ENCODE measurements at places on chromosomes 4 and X.

- DNase-seq: no peak
Observed at GRCh38 chr4:51906167-51906958, 63.4 kb downstream of the DCUN1D4 start.

DNA sequence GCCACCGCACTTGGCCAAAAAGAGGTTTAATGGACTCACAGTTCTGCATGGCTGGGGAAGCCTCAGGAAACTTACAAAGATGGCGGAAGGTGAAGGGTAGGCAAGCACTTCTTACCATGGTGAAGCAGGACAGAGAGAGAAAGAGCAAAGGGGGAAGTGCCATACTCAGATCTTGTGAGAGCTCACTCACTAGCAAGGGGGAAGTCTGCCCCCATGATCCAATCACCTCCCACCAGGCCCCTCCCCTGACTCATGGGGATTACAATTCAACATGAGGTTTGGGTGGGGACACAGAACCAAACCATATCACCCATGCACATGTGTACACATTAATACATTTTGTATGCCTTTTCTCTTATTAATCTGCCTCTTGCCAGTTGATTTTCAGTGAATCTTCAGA is 77.2 kb upstream of the HSD17B10 start:
- no peak for DNase-seq

- peak; percentile 37 for DNase-seq
Observed at GRCh38 chr4:109826719-109827118, 1.1 kb upstream of the RRH start.

DNA sequence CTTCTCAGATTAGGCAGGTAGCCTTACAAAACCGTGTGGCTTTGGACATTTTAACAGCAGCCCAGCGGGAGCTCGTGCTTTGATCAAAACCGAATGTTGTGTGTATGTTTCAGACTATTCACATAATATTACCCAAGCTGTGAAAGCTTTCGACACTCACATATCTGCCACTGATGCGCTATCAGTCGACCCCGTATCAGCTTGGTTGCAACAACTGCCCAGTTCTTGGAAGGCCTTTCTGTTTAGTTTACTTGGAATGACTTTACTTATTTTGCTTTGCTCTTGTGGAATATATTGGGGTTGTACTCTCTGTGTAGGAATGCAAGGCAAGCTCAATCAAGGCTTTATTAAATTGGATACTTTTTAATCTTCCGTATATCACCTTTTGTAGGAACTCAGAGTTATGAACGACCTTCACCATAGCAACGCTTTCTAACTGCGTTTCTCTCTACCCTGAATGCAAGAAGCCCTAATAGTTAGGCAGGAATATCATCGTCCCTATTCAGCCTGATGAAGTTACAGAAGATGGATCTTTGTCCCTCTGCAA is 107.5 kb downstream of the GLUD2 start:
- DNase-seq: no peak

GRCh38 chrX:1453951-1454785 is 1.5 kb upstream of the ASMTL start:
- peak; percentile 88 for DNase-seq

- DNase-seq: no peak
Observed at GRCh38 chr4:19748519-19749479, 502.9 kb upstream of the SLIT2 start.

DNA sequence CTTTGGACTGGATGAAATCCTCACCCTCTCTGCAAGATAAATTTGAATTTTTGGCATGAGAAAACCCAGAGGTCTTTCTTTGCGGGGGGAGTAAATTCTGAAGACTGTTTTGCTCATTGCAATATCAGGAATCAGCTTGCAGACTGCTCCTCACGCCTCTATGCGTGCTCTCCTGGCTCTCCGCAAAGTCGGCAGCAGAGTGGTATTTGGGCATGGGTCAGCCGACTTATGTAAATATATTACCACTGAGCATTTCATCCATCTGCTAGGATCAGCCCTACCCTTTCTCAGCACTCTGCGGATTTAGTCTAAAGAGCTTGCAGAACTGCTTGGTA is 288.0 kb downstream of the ASMT start:
- no peak for DNase-seq

- DNase-seq: no peak
Observed at GRCh38 chr4:172648471-172648870, 520.1 kb upstream of the GALNT7 start.

DNA sequence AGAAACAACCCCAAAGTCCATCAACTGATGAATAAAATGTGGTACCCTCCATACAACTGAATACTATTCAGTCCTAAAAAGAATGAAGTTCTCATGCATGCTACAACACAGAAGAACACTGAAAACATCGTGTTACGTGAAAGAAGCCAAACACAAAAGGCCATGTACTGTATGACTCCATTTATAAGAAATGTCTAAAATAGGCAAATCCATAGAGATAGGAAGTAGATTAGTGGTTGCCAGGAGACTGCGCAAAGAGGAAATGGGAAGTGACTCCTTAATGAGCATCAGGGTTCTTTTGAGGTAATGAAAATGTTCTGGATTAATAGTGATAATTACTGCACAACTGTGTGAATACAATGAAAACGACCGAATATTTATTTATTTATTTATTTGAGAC is 23.4 kb downstream of the FBXW7 start:
- DNase-seq: no peak

DNA sequence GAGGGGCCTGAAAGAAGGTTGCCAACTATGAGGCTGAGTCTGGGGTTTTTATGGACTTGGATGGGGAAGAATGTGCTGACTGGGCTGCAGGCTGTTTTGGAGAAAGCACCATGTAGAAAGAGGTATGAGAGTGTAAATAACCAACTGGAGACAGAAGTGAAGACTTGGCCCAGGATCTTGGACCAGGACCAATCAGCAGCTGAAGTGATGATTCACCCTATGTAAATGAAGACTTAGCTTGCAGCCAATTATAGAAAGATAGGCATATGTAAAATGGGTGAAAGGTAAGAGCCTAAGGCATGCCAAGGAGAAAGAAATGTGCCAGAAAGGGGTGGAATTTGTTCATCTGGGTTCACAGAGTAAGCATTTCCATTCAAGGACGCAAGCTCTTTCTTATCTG is 856.7 kb upstream of the PRKX start:
- DNase-seq: no peak

DNA sequence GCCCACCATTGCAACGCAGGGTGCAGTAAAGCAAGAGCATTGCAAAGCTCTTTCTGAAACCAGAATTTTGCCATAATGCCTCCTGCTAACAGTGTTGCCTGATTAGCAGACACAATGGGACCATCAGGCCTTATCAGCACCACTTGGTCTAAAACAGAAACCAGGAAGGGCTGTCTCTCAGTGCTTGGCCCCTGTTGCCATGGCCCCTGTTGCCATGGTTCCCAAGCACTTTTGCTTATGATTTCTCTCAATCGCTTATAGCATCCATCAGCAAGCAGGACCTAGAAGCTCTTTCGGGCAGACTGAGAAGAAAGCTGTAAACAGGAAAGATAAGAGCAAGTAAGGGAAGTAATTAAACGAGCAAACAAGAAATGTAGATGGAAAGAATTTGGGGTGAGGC is 36.8 kb downstream of the RTL5 start:
- peak; percentile 88 for DNase-seq

- DNase-seq: no peak
Observed at GRCh38 chr4:87304745-87305432, 17.8 kb downstream of the HSD17B13 start.

DNA sequence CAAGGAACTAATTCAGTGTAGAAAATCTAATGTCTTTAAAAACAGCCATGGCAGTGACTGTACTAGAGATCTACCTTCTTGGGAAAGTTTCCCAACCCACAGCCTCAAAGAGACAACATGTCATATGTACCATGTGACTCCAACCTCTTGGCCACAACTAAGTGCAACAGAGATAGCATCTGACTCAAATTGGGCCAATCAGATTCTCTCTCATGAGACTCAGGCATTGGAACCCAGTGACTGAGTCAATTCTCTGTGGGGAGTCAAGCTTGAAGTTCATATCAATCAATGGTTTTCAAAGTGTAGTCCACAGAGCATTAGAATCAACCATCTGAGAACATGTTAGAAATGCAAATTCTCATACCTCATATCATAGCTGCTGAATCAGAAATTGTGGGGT is 123.3 kb downstream of the MBNL3 start:
- DNase-seq: no peak

GRCh38 chrX:9681422-9681821 is 84.2 kb downstream of the GPR143 start:
- DNase-seq: no peak

- DNase-seq: no peak
Observed at GRCh38 chr4:164501074-164501473, 252.9 kb upstream of the SMIM31 start.

GRCh38 chr4:16669036-16669435 is 229.4 kb downstream of the LDB2 start:
- DNase-seq: no peak

DNA sequence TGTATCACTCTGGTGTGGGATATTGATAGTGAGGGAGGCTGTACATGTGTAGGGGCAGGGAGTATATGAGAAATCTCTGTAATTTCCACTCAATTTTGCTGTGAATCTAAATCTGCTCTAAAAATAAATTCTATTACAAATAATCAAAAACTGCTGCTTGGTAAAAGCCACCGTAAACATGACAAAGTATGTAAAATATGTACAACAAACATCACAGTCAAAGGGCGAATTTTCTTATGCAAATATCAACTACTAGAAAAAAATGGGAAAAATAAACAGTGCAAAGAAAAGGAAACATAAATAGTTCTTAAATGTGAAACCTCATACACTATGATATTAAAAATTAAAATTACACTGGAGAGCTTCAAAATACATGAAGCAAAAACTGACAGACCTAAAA is 105.1 kb upstream of the DCLK2 start:
- no peak for DNase-seq

Data from CD4-positive, alpha-beta T cell treated with Interleukin-21 for 1 hour (primary cell).